Dermis blood vessel endothelial cell (primary cell): ENCODE measurements at places on chromosomes 11 and 22.

GRCh38 chr11:119108146-119108856 lies 1.2 kb downstream of the C2CD2L start:
- DNase-seq, result peak; percentile 14

GRCh38 chr11:115499891-115500290 lies 4.3 kb downstream of the CADM1 start:
- no peak for DNase-seq

DNA sequence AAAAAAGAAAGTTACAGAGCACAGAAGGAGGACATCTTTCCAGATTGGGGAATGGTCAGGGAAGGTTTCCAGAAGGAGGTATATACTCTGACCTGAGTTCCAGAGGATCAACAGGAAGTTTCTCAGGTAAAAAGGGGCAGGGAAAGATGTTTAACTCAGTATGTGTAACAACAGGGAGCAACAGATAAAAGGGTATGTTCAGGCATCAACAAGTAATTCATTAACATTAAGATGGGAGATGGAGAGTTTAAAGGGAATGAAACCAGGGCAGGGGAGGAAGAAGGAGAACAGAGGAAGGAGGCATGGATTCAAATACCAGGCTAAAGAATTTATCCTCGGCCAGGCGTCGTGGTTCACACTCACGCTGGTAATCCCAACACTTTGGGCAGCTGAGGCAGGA lies 2.5 kb upstream of the DENND5A start:
- DNase-seq, result no peak

DNA sequence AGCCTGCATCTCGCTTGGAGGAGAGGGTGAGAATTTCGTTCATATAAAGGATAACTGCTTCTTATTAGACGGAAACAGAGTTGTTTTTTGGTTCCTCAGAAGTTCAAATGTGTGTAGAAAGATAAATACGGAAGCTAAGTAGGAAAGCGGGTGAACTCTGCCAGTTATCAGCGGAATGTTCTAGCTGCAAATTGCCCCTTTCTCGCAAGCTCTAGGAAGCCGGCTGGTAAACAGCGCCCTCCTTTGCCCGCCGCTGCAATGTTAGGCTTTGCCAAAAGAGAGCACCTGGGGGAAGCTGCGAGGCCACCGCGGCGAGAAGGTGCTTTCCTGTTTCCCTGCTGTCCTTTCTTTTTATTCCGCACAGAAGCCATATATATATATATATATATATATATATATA lies 67.0 kb downstream of the IGLL5 start:
- DNase-seq, result peak; percentile 14

DNA sequence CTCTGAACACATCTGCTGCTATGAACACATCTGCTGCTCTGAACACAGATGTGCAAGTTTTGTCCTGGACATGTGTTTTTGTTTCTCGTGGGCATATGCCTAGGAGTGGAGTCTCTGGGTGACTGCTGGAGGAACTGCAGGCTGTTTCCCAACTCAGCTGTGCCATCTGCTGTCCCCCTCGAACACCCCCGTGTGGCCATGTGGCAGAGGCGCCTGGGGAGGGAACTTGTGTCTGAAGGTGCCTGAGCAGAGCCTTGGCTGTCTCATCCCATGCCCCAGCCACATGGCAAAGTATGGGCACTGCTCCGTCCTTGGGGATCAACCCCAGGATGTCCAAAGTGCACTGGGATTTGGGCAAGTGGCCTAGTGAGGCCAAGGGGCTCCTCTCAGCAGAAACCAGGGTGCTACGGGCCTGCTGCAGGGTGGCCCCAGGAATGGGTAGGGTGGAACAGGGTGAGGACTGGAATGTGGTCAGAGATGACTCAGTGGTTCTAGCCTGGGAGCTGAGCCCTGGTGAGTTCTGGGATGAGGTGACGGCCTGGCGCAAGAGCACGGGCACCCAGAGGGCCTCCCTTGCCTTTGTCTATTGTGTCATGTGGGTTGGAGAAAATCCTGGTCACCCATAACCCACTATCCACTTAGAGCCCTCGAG lies 14.7 kb downstream of the GATD1 start:
- peak; percentile 35 for DNase-seq

GRCh38 chr11:118971646-118972045 lies at the start of gene FOXR1:
TSS of gene FOXR1 (plus strand) at chr11:118971761. CDS start at chr11:118971932, 171 bp downstream.
- no peak for DNase-seq

GRCh38 chr11:87254562-87254961 lies 216.8 kb downstream of the TMEM135 start:
- DNase-seq, result no peak

GRCh38 chr11:64572143-64572542 lies 18.9 kb upstream of the SLC22A12 start:
- no peak for DNase-seq

- peak; percentile 13 for DNase-seq
Observed at GRCh38 chr11:10072841-10073240, 221.2 kb downstream of the SBF2 start.

- no peak for DNase-seq
Observed at GRCh38 chr11:59152312-59152951, 9.8 kb downstream of the FAM111A start.
